ENCODE measurements at places on chromosomes 5 and 9.

DNA sequence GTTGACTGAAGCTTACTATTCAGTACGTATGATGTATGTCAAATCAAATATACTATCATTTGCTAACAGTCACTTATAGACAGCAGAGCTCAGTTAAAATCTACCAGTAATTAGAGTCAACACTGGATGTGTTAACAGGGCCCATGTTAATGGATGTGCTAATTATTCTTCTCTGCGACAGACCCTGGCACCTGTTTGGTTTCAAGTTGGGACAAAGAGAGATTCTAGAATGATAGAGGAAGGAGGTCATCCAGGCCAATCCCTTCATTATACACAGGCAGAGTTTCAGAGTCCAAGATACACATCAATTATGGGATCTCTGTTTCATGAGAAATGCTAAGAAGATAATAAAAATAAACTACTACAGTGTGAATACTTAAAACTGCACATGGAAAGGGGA is 615.0 kb downstream of the ZNF608 start:
- DNase-seq = no peak

DNA sequence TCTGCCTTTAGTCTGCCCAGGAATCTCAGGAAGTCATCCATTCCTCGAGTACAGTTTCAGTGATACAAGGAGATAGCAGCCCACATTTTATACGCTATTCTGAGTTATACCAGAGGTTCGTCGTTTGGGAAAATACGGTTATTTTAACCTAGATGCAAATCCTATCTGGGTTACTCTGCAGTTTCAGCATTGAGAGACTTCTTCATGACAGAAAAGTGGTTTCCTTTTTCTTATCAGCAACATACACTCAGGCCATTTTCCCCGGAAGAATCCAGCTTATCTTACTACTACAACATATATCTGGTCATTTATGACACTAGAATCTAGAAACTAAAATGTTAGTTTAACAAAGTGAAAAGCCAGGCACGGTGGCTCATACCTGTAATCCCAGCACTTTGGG is 83.4 kb upstream of the IQGAP2 start:
- DNase-seq = no peak

DNA sequence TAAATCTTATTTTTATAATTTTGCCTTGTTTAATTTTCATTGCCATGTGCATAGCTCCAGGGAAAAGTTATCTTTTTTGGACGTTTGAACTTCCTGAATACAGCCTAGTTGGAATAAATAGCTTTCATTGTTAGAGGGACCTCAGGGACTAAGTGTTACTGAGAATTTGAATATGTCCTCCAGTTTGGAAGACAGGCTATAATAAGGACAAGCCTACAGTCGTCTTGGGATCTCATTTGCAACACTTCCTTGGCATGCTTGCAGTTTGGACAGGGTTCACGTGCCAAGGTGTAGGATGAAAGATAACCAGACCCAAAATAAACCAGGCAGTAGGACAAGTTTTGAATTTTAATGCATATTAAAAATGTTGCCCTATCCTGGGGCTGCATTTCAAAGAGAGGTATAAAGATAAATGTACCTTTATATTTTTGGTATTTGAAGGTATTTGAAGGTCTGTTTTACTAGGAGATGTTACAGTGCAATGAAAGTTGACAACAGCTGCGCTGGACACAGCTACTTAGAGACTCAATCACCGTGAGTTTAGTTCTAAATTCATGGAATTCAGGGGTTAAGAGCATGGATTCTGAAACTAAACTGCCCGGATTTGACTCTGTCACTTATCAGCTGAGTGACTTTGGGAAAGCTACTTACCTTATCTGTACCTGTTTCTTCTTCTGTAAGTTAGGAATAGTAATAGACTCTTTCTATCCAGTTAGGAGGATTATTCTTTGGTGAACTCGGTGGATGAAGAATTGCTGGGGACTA is 134.1 kb downstream of the ACTBL2 start:
- no peak for DNase-seq

- peak; percentile 56 for DNase-seq
These were observed 12.7 kb upstream of the DNAH5 start for GRCh38 chr5:13957032-13957645.

DNA sequence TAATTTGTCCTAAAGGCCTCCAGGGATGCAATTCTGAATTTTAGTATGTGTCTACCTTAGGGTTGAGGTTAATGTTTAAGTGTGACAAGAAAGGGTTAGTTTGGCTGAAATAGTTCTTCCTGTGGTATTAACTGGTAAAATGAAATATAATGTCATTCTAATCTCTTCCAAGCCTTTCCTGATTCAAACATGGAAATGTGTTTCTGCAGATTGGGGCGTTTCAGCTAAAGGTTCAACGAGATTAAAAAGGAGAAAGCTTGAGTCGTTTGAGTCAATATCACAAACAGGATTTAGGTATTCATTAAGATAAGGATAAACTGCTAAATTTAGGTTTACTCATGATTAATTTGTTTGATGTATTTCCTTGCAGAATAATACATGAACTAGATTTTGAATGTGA is 34.4 kb upstream of the ALDOB start:
- no peak for DNase-seq

GRCh38 chr5:115458003-115458409 is 86.6 kb downstream of the FEM1C start:
- DNase-seq = peak; percentile 55

- no peak for DNase-seq
These were observed 96.2 kb upstream of the GDNF start for GRCh38 chr5:37936091-37936490.

GRCh38 chr5:6775571-6775970 is 62.3 kb downstream of the TENT4A start:
- DNase-seq = no peak

GRCh38 chr9:90459321-90459720 is 183.3 kb downstream of the DIRAS2 start:
- DNase-seq = no peak

- no peak for DNase-seq
These were observed 197.0 kb downstream of the MCTP1 start for GRCh38 chr5:95087816-95088317.

GRCh38 chr5:39116344-39117170 is 42.4 kb upstream of the RICTOR start:
- DNase-seq = no peak

GRCh38 chr5:140664030-140664358 is 710 bp upstream of the WDR55 start:
- DNase-seq = no peak

GRCh38 chr5:171692107-171692506 is 93.5 kb upstream of the SMIM23 start:
- DNase-seq = no peak

GRCh38 chr5:57529864-57530263 is 47.3 kb upstream of the ACTBL2 start:
- DNase-seq = no peak

DNA sequence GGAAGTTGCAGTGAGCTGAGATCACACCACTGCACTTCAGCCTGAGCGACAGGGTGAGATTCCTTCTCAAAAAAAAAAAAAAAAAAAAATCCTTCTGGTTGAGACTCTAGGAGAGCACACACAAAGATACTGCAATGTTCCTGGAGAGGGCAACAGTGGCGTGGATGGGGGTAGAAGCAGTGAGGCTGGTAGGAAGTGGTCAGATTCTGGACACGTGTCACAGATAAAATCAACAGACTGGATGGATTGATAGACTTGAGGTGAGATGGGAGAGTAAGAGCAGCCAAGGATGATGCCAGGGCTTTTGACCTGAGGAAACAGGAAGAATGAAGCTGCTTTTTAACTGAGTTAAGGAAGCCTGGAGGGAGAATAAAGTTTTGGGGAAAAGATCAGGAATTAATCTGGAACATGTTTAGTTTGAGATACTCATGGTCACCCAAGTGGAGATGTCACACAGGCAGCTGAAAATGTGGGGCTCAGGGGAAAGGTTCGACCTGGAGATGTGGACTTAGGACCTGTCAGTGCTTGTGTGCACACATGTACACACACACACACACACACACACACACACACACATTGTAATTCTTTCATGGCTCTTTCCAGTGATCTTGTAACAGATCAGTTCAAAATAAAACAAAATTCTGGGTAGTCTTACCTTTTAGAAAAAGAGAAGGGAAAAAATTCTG is 88.1 kb downstream of the FANCC start:
- no peak for DNase-seq

GRCh38 chr5:145934276-145934675 is 2.1 kb upstream of the SH3RF2 start:
- no peak for DNase-seq

- DNase-seq = no peak
These were observed 141.3 kb downstream of the YTHDC2 start for GRCh38 chr5:113654828-113655227.

DNA sequence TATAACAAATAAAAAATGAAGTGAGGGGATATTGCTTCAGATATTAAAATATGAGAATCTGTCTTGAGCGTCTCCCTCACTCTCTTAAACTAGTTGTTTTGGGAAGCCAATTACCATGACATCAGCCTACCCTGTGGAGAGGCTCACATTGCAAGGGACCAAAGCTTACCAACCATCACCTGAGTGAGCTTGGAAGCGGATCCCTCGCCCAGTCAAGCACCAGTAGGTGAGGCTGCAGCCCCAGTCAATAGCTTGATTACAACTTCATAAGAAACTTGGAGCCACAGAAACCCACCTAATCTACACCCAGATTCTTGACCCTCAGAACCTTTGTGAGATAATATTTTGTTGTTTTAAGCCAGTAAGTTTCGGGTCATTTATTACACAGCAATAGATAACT is 206.2 kb downstream of the CEMIP2 start:
- DNase-seq = no peak

GRCh38 chr9:126490871-126491567 is 122.7 kb upstream of the LMX1B start:
- DNase-seq = peak; percentile 70

DNA sequence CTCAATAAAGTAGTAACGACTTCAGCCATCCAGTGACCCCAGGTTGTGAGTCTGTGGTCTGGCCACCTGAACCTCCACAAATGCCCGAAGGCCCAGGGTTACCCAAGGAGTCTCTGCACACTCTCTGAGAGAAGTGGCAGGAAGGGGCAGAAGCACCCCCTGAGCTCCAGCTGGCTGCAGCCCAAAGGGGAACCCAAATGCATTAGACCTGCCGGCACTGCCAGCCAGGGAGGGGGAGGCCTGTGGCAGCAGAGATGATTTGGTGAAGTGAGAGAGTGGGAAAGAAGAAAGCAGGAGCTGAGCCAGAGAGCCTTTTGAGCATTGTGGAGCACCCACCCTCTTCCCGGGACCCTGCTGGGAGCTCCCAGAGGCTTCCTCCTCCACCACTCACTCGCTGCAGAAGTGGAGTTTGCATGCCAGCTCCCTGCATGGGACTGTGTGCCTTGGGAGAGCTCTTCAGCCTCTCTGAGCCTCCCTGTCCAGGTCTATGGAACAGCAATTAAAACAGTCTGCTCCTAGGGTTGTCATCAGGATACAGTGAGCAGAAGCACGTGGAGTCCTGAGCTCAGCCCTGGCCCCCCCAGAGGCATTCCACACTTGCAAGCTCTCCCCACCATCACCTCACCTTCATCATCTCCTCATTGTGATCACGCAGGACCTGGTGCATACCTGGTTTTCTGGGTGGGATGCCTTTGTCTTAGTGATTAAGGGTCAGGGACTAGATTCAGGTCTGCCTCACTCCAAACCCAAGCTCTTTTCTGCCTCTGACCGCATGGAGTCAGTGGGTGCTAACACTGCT is 13.8 kb upstream of the ANGPTL2 start:
- no peak for DNase-seq

DNA sequence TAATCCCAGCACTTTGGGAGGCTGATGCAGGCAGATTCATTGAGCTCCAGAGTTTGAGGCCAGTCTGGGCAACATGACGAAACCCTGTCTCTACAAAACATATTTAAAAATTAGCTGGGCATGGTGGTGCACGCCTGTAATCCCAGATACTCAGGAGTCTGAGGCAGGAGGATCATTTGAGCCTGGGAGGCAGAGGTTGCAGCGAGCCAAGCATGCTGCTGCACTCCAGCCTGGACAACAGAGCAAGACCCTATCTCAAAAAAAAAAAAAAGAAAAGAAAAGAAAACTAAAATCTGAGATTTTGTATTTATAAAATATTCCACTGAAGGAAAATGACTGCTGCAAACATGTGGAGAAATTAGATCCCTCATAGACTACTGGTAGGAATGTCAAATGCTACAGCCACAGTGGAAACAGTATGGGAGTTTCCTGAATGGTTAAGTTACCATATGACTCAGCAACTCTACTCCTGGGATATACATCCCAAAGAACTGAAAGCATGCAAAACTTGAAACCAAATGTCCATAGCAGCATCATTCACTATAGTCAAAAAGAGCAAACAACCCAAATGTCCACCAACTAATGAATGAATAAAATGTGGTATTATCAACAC is 106.1 kb downstream of the UBAP2 start:
- DNase-seq = no peak

GRCh38 chr5:124630767-124631704 is 115.4 kb downstream of the ZNF608 start:
- DNase-seq = no peak

- no peak for DNase-seq
These were observed 56.8 kb downstream of the PTPDC1 start for GRCh38 chr9:94140791-94141790.

- peak; percentile 67 for DNase-seq
These were observed 682 bp upstream of the SPTAN1 start for GRCh38 chr9:128551657-128552152.

GRCh38 chr5:1778138-1779020 is 21.3 kb downstream of the MRPL36 start:
- no peak for DNase-seq

DNA sequence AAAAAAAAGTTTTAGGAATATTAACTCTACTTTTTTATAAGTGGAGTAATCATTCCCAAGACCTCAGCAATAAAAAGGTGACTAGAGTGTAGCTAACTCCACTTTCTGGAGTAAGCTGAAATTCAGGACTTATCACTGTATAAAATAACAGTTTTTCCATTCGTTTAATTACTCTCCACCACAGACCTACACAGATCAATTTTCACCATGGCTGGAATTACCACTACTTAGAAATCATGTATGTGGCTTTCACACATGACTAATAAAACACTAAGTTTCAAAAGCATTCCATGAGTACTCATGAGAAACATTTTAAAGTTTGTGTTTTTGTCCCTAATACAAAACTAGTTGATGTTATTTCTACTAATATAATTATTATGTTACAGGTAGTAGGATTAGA is 9.9 kb downstream of the PLPP1 start:
- DNase-seq = no peak

- no peak for DNase-seq
These were observed 278.9 kb downstream of the NR3C1 start for GRCh38 chr5:143124593-143124992.

GRCh38 chr5:60379907-60380306 is 320.1 kb downstream of the DEPDC1B start:
- DNase-seq = no peak

DNA sequence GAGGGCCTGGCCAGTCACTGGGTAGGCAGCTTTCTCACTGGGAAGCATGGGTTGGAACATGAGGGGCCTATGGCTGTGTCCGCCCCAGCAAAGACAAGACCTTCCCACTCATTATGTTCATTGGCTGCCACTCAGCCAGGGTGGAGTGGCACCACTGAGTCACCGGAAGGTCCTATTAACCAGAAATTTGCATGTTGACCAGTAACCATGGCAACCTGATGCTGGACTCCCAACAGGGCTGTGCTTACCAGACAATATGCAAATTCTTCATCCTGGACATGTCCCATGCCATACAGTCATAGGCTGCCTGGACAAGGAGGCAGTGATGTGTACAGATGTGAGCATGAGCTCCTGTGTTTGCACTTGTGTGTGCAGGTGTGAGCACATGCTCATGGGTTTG is 66.7 kb downstream of the PSD2 start:
- DNase-seq = no peak

Data from left kidney (tissue), 8 donors.